ENCODE measurements at places on chromosomes 1 and 21.

DNA sequence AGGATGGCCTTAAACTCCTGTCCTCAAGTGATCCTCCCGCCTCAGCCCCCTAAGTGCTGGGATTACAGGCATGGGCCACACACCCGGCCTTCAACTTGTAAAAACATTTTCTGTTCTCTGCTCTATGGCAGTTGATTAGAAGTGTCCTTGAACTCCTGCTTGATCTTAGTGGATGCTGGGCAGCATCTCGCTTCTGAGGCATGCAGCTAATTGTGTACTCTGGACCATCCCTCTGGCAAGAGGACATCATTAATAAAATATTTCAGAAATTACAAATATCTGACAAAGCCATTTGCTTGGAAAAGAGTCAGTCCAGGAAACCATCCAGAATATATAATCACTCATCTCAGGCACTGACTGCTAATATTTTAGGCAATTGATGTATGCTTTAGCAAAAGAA, 8.1 kb downstream of the NGF start:
- no peak for DNase-seq

DNA sequence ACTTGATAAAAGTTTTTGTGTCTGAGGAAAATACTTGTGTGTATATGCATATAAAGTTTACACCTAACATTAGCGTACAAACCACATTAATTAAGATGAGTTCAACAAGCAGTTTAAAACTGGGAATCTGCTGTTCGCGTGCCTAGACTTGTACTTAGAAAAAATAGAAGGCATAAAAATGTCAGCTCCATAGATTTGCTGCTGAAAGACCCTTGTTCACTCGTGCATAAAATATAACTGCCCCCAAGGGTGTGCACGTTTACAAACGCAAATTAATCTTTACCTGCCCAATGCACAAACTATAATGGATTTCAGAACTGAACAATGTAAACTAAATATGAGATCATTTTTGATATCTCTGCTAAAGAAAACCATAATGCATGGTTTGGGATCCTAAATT, 392.3 kb upstream of the ADGRL2 start:
- no peak for DNase-seq

DNA sequence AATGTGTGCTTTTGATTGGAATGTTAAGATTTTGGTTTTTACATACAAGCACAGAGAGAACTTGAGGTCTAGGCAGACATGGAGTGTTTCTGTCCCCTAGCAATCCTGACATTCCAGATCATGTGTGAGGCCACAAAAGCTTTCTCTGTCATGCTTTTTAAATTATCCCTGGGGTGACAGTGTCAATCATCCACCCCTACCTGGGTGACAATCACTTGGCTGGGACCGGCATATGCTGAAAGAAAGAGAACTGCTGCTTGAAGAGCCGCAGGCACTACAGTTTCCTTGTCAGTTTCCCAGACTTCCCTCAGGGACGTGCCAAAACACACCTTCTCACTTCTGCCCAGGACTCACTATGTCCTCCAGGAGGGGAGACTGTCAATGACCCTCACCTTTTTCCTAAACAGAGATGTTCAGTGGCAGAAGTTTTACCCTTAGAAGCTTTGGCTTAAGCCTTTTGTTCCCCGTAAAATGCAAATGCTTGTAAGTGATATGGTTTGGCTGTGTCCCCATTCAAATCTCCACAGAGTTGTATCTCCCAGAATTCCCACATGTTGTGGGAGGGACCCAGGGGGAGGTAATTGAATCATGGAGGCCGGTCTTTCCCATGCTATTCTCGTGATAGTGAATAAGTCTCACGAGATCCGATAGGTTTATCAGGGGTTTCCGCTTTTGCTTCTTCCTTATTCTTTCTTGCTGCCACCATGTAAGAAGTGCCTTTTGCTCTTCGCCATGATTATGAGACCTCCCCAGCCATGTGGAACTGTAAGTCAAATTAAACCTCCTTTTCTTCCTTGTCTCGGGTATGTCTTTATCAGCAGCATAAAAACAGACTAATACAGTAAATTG, 217.4 kb downstream of the FGGY start:
- no peak for DNase-seq

DNA sequence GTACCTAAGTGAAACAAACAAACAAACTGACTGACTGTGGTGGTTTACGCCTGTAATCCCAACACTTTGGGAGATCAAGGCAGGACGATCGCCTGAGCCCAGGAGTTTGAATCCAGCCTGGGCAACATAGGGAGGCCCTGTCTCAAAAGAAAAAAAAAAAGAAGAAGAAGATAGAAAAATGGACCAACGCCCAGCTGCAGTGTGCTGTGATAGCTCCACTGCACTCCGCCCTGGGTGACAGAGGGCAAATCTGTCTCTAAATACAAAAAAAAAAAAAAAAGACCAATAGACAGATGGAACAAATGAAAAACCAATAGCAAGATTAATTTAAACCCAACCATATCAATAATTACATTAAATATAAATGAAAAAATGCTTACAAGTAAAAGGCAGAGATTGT, 13.9 kb downstream of the AKR7A3 start:
- DNase-seq = no peak

- no peak for DNase-seq
These were observed 40.0 kb downstream of the ACOT7 start for GRCh38 chr1:6353619-6353954.

DNA sequence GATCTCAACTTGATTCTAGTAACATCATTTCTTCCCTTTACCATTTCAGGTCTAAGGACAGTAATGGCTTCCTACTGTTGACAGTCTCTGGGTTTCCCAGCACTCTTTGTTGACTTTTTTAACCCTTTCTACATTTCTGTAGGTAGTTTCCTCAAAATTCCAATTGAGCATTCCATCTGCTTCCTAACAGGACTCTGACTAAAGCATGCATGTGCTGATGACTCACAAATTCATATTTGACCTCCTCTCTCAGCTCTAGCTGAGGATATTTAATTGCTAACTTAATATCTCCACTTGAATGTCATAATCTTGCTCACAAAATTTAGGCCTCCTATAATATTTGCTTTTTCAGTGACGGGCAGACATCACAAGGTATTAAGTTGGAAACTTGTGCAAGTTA, 93.3 kb upstream of the ZNHIT6 start:
- DNase-seq = no peak

DNA sequence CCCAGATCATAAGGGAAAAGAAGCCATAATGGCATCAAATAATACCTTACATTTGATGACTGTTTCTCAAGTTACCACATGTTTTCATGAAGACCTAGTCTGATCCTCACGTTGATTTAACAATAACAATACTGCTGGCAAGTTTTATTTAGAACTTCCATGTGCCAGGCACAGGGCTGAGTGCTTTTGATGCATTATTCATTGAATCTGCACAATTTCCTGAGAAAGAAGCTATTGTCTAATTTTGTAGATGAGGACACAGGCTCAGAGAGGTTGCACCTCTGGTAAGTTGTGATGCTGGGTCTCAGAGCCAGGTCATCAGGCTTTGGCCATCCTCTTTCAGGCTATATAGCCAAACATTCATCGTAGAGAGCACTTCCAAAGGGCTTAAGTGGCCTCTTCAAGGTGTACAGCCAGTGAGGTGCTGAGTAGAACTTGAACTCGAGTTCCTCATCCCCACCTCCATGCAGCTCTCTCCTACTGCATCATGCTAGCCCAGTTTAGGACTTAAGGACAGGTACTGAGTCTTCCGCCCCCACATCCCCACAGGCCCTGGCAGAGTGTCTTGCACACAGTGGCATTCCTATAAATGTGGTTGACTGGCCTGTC, 8.3 kb upstream of the PEF1 start:
- DNase-seq = no peak

- no peak for DNase-seq
These were observed 18.9 kb upstream of the USP24 start for GRCh38 chr1:55234016-55234415.

Data from stimulated activated naive CD8-positive, alpha-beta T cell treated with anti-CD3 and anti-CD28 coated beads, Interleukin-15, Interleukin-2, amounts not matched to agents 100 U/mL and 50 U/mL, for 24 hours (primary cell).